ENCODE measurements at places on chromosomes 1 and 21. TPM values are rescaled to one million over a fixed set of nuclear protein-coding genes. Genes with fewer than 3 reads are reported as not detected.

The ETV3L gene
- polyA plus RNA-seq, result not detected

The PADI6 gene
- not detected for polyA plus RNA-seq

The TMEM82 gene
- 45.9 TPM for polyA plus RNA-seq

The CORT gene
- 1.3 TPM for polyA plus RNA-seq

The NGF gene
- polyA plus RNA-seq, result not detected

The SCCPDH gene
- 27.1 TPM for polyA plus RNA-seq

The RGS1 gene
- 15.4 TPM for polyA plus RNA-seq

The PLEKHO1 gene
- polyA plus RNA-seq, result 8.1 TPM

The ARHGEF10L gene
- 7.8 TPM for polyA plus RNA-seq

The CD1E gene
- 0.13 TPM for polyA plus RNA-seq

- no peak for DNase-seq
Observed at GRCh38 chr1:115293006-115293405, 45.0 kb downstream of the NGF start.

GRCh38 chr1:88783145-88783544 lies 99.1 kb downstream of the PKN2 start:
- no peak for DNase-seq

- no peak for DNase-seq
Observed at GRCh38 chr1:25428475-25429166, 2.1 kb upstream of the MACO1 start.

GRCh38 chr1:197920067-197920396 lies 2.9 kb downstream of the LHX9 start:
- DNase-seq, result no peak

GRCh38 chr1:56533197-56533596 lies 46.2 kb downstream of the PLPP3 start:
- no peak for DNase-seq

DNA sequence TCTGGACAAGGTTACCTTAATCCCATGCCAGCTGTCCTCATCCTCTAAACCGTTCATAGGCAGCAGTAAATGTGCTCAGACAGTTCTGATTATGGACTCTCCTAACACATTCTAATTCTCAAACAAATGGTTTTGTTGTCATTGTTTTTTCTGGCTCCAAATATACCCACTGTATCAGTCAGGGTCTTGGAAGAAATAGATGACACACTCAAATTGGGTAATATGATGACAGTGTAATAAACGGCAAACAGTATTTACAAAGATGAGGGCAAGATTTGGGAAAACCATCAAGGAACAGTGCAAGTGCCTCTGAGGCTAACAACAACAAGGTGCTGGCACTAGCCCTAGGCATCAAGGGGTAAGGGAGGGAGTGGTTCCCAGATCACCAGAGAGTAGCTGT lies 4.3 kb upstream of the CDC20 start:
- DNase-seq, result no peak

GRCh38 chr21:31555741-31556191 lies 103.7 kb upstream of the SOD1 start:
- no peak for DNase-seq

- peak; percentile 6 for DNase-seq
Observed at GRCh38 chr1:215076322-215076721, 6.2 kb upstream of the KCNK2 start.

DNA sequence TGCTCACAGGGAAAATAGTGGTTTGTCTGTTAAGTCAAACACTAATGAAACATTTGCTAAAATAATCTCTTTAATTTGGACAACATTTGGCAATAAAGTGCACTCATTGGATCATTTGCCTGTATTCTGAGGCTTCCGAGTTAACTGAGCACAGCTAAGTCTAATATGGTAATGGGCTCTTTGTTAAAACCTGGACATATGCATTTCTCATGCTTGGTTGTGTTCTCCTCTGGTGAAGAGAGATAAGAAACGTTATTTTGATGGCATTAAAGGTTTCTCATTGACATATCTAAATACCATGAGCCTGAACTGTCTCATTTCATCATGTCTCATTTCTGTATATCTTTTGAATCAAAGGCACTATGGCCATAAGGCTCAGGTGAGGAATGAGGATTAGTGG lies 13.4 kb upstream of the NRIP1 start:
- no peak for DNase-seq

DNA sequence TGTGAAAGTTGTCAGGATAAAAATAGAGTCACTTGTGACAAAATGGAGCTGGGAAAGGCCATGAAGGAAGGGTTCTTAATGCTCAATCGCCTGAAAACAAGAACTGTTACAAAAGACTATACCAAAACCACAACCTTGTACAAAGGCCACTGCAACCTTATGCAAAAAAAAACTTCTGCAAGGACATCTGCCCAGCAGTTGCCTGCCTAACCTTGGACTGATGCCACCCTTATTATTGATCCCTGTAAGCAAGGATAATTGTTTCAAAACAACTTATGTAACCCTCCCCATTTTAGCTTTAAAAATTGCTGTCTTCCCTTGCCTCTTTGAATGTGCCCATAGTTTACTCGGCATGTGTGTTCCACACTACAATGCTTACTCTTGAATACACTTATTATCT lies 5.7 kb downstream of the ALG14 start:
- DNase-seq, result peak; percentile 10

GRCh38 chr1:94284476-94284875 lies 47.1 kb upstream of the ARHGAP29 start:
- no peak for DNase-seq

DNA sequence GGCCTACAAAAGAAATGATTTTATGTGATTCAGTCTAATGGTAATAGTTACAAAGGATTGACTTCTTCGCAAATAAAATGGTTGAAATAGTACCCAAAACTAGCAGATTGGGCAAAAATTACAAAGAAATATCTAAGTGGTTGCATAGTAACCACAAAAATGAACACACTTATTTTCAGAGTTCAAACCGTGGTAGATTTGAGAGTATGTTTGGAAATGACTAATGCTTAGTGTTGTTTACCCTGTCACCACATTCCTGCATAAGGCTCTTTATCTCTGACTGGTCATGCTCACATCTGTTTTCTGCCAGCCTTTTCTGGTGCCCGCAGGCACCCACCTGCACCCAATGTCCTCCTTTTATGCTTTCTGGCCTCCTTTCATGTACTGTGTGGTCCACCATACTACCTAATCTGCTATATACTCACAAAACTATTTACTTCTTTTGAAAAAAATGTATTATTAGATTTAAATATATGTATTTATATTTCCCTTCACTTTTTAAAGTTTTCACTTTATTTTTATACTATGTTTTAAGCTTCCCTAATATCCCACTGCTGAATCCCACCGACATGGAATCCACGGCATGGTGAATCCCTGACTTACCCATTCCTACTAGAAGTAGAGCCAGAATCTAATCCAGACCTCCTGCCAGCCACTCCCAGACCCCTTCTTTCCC lies 30.3 kb downstream of the PTPRC start:
- no peak for DNase-seq

DNA sequence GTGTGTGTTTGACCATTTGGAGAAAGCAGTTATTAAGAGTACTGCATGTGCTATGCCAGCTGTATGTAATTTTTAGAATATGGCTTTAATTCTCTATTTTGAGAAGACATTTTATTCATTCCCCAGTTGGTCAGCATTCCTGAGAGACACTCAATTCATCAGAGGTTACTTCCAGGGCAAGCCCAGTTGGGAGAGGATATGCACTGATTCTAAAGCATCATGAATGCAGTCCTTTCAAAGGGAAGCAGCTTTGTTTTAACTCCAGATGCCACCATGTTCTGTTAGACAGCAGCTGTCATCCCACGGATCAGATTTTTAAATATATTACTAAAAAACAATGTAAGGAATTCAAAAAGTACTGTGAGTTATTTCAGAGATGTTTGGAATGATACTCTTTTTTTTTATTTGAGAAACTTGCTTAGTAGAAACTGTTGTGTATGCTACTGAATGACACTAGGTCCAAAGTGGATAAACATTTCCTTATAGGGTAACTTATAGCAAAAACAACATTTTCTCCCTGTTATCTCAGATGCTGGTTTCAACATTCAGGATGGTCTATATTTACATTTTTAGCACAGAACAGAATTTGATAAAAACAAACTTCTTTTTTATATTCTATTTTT lies 149.5 kb upstream of the B3GALT2 start:
- no peak for DNase-seq

DNA sequence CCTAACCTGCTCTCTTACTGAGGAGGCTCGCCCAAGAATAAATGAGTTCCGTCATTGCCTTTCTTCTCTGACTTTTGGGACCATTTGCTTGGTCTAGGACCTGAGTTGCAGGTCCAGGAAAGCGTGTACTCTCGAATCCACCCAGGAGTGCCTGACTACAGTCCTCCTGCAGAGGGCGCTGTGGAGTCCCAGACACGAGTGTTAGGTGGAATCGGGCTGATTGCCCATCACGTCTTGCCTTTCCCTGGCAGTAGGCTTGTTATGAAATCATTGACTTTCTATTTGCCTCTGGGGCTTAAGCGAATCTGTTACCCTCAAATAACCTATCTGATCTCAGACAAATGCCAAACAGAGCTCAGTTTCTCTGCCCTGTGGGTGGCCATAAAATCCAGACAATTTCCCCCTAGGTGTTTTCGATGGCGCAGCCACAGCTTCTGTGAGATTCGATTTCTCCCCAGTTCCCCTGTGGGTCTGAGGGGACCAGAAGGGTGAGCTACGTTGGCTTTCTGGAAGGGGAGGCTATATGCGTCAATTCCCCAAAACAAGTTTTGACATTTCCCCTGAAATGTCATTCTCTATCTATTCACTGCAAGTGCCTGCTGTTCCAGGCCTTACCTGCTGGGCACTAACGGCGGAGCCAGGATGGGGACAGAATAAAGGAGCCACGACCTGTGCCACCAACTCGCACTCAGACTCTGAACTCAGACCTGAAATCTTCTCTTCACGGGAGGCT lies at the start of gene IL20:
Gene IL20 (plus strand): TSS at position 685 of the 733 bp plus-strand sequence. CDS start 230 bp downstream, outside the sequence.
- DNase-seq, result peak; percentile 73

DNA sequence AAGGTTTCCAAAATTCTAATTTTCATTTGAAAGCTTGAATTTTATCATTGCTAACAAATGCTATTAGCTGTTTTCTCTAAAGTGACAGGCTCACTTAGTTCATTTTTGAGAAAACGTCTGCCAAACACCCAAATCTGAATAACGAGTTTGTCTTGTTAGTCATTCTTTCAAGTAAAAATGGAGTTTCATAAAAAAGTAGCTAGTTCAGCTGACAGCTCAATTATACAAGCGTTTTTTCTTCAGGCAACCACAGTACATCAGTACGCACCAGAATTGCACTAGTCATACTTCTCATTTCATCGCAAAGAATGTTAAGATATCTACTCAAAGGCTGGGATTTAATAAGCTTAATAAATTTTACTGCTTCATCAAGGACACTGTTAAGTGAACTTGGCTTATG lies 72.3 kb upstream of the SLFNL1 start:
- DNase-seq, result no peak

DNA sequence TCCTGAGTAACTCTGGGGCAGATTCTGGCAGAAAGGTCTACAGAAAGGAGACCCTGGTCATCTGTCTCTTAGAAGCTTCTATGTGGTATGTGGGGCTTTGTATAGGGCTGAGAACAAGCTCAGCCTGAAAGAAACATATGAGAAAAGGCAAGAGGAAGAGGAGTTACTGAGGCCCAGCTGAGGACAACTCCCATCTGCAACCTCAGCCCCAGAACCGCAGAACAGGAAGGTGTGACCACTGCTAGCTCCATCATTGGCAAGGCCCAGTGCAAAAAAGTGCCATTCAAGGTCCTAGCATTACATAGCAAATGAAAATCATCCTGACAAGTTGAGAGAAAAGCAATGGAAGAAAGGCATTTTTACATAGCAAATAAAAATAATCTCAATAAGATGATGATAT lies 503.8 kb downstream of the NPHP4 start:
- no peak for DNase-seq

- no peak for DNase-seq
Observed at GRCh38 chr1:33358114-33358794, 37.4 kb upstream of the A3GALT2 start.

DNA sequence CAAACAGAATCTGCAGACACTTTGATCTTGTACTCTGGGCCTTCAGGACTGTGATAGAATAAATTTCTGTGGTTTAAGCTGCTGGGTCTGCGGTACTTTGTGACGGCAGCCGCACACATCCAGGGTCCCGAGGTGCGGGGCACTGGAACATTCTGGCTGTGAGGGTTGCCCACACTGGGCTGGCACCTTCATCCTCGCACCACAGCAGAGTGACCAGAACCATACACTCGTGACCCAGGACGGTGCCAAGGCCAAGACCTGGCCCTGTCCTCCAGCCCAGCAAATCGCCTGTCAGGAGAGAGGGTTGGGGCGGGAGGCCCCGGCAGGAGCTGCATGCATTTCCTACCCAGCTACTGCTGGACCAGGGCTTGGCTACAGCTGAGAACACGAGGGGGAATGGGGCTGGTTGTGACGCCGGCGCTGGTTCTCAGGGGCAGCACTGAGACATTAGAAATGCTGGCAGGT lies 2.6 kb upstream of the FTCD start:
- no peak for DNase-seq

DNA sequence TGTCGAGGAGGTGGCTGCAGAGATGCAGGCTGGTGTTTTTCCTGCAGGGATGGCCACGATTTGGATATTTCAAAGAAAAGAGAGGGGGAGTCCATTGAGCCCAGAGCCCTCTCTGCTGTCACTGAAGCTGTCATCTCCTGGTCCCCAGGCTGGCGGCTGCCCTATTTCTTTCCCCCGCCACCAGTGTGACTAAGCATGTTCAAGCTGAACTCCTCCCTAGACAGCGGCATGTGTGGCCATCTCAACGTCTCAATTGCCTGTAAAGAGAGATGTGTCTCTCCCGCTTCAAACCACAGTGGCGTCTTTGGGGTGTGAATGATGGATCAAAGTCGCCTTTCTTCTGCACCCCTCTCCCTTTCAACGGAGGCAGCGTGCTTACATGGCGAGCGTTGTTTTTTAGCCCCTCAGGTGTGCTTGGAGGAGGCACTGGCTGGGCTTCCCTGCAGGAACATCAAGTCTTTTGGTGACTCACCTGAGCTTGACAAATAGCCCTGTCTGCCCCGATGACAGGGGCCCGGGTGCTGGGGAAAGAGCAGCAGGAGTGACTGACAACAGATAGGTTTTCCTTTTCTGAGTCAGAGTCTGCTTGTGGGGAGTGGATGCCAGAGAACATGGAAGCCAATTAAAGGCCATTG lies 346.4 kb upstream of the AJAP1 start:
- DNase-seq, result no peak

DNA sequence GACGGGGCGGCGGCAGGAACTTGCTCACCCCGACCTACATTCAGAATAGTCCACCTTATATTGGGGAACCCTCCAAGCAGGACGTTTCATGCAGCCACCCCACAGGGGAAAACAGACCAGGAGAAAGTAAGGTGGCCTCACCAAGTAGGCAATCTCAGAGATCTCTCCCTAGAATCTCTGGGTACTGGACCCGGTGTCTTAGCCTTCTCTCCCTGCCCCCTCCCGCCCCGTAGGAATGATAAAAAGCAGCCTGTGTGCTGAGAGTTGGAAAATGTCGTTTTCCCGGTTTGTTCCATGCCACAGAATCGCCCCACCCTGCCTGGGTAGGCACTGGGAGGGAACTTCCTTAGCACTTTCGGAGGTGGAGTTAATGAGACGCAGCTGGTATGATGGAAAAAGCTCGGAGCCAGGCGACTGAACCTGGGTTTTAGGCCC lies 789 bp upstream of the PTPN14 start:
- DNase-seq, result peak; percentile 72
